ENCODE measurements at places on chromosomes 11 and 22. TPM values are rescaled to one million over a fixed set of nuclear protein-coding genes. Genes with fewer than 3 reads are reported as not detected.

BRSK2 gene
- not detected for total RNA-seq

OR56A4 gene
- not detected for total RNA-seq

CCDC73 gene
- not detected for total RNA-seq

TRIM21 gene
- total RNA-seq: 15.6 TPM

DGKZ gene
- total RNA-seq: 27.1 TPM

ROBO3 gene
- 11.7 TPM for total RNA-seq

TMEM86A gene
- 0.27 TPM for total RNA-seq

SLC22A8 gene
- not detected for total RNA-seq

NNMT gene
- 2,246 TPM for total RNA-seq

FAM89B gene
- 21.6 TPM for total RNA-seq

GVQW3 gene
- total RNA-seq: 4.2 TPM

A4GALT gene
- 22.2 TPM for total RNA-seq

RFPL3 gene
- not detected for total RNA-seq

EMSY gene
- 30.8 TPM for total RNA-seq

DDIAS gene
- 14.3 TPM for total RNA-seq

ISX gene
- total RNA-seq: not detected

TRPC6 gene
- total RNA-seq: 0.16 TPM

MRGPRX3 gene
- not detected for total RNA-seq

KLHL35 gene
- 3.8 TPM for total RNA-seq

OR2AG1 gene
- total RNA-seq: not detected

C22orf42 gene
- not detected for total RNA-seq

FAM180B gene
- not detected for total RNA-seq

SYCE3 gene
- not detected for total RNA-seq

PIH1D2 gene
- 5.5 TPM for total RNA-seq

CRYBB1 gene
- total RNA-seq: not detected
